ENCODE measurements at places on chromosomes 2 and 18.

DNA sequence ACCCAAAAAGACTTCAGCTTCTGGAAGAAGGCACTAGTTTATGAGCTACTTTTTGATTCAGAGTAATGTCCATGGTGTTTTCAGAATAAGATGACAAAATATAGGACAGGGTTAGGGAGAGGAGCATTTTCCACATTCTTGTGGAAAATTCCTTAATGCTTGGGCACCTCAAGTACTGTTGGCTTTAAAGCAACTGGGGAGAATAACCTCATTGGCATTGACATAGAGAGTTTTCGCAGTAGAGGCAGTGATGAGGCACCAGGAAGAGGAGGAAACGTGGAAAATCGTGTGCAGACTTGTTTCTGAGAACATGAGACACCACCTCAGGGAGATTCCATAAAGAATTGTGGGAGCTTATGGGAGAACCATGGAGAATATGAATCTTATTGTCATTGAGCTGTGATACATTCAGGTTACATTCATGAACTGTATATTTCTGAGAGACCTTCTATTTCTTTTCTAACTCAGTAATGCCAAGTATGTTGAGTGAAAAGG, 929.0 kb upstream of the NRXN1 start:
- no peak for DNase-seq

- DNase-seq: no peak
These were observed 324.0 kb upstream of the SETBP1 start for GRCh38 chr18:44356566-44357157.

- DNase-seq: no peak
These were observed 116.6 kb downstream of the LAMA3 start for GRCh38 chr18:23805898-23806297.

- no peak for DNase-seq
These were observed 29.1 kb downstream of the ACVR2A start for GRCh38 chr2:147873859-147874483.

GRCh38 chr2:127125821-127126220, 18.9 kb upstream of the BIN1 start:
- no peak for DNase-seq

DNA sequence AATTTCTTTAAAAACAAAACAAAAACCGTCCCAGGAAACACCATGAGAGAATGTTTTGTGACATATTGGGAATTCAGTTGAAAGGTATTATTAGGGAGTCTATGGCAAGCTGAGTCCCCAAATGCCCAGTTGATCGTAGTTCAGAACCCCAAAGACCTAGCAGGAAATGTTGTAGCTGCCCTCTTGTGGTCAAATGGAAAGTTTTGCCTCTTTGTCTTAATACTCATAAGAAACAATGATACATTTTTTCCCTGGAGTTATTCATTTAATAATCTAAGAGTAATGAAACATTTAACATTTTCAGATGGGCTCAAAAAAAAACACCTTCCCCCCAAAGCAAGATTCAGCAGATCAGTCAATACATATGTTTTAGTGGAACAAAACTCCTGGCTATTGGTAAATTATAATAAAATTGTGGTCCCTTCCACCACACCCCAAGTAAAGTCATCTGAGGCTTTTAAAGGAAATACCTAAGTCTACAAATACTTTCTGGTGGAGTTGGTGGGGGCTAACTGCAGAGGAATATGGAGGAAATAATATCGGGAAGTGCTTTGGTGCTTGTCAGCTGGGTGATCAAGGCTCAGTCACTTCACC, 37.8 kb upstream of the EFEMP1 start:
- DNase-seq: no peak

DNA sequence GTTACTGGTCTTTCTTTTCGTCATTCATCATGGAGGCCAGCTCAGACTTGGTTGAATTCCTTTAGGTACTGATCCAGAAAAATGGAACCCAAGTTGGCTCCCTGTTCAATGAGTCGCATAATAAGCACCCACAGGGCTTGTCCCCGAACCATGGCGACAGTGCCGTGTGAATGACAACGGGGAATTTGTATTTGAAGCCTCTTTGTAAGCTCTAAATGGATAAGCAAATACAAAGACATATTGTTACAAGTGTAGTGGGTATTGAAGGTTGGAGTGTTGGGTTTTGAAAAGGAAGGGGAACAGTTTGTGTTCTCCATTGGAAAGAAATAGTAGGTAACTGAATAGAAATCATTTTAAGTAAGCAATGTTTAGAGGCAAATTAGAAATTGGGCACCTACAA, 288.9 kb downstream of the SLC4A3 start:
- no peak for DNase-seq

GRCh38 chr2:10659898-10660568, 29.7 kb downstream of the NOL10 start:
- DNase-seq: peak; percentile 48

GRCh38 chr2:128291161-128291843, 27.4 kb downstream of the HS6ST1 start:
- DNase-seq: no peak

- DNase-seq: no peak
These were observed 76.0 kb upstream of the SMAD7 start for GRCh38 chr18:49026501-49027373.

- no peak for DNase-seq
These were observed 47.8 kb downstream of the LRRTM1 start for GRCh38 chr2:80256782-80257167.

DNA sequence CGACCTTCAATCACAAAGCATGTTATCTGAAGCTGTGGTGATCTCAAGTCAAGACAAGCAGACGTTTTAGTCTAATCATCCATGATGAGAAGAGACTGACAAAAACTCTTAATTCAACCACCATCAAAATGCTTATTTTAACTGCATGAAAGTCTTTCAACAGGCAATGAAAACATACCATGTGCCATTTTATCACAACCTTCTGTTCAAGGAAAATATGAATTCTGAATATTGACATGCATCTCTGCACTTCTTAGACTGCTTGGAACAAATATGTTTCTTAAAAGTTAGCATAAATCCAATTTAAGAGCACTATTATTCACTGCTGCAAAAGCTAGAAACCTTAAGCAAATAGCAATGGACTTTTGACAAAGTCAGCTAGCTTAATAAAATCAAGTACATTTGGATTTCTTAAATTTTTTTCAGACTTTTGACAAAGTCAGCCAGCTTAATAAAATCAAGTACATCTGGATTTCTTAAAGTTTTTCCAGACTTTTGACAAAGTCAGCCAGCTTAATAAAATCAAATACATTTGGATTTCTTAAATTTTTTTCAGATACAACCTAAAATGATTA, 70.9 kb downstream of the OLA1 start:
- no peak for DNase-seq

DNA sequence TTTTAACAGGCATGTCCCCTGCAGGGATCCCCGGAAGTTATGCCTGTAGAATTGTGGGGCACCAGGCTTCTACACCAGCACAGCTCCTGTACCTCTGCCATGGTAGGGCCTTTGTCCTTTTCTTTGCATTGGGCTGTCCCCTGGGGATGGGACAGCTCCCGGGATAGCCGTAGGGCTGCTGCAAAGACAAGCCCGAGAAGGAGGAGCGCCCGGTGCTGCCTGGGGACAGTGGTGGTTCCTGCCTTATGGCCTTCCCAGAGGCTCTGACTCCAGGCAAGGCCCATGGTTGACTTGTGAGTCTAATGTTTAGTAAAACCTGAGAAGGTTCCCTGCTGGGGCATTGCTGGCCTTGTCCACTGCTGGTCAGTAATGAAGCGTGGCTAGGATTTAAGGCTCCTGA, 30.9 kb downstream of the TMEM37 start:
- no peak for DNase-seq

GRCh38 chr2:86623494-86624266, at the start of gene RNF103:
Gene RNF103 (minus strand): TSS chr2:86623865. CDS start chr2:86622886, 979 bp downstream.
- DNase-seq: peak; percentile 92
